ENCODE measurements at places on chromosomes 5 and 9.

DNA sequence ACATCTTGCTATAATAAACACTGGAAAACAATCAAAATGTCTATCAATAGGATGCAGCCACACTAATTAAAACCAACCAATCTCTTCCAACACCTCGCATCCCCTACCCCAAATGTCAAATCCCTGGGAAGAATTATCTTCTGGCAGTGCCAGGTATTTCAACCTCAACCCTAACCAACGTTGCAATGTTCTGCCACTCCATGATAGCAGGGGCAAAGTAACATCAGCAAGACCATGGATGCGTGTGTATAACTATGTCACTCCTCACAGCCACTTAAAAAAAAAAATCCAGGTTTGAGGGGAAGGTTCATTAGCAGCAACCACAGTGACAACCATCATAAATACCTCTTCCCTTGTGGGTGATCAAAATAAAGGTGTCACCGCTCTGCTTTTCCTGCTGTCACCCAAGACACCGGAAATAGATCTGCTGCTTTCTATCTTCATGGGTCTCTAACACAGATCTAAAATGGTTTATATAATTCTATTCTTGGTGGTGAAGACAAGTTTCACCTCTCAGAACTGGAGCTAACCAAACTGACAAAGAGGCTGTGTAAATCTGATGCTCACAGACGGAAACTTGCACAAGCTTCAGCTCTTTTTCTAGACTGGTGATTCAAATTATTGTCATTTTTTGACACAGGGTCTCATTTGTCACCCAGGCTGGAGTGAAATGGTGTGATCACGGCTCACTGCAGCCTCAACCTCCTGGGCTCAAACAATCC, 9.9 kb downstream of the HSPA9 start:
- DNase-seq: no peak

GRCh38 chr5:173055042-173055721, 970 bp upstream of the CREBRF start:
- DNase-seq: no peak

- no peak for DNase-seq
Observed at GRCh38 chr9:105073147-105073546, 145.2 kb upstream of the ABCA1 start.

DNA sequence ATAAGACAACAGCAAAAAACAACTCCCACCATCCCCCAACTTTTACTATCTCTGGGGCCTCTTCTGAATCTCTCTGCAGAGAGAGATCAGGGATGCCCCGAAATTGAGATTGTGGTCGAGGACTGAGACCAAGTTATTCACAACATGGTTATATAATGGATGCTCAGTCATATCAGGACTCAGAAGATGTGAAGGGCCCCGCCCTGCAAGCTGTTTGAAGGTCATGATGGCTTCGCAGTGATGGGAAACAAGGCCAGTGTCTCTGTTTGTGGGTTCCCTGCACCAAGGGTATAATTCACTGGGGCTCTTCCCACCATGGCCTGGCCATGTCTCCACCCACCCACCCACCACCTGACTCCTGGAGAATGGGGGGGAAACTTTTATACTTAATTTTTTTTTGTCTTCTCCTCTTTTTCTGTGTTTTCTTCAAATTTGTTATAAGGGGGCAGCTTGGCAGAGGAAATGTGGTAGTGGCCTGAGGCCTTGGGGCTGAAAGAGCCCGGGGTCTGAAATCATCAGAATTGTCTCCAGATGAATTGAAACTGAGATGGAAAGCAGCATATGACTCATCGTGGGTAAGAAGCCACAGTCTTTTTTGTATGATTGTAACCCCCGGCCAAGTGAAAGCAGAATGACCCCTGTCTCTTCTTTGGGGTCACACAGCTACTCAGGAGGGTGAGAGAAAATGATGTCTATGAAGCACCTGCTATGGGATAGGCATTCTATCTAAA, 15.0 kb upstream of the TEX48 start:
- no peak for DNase-seq

DNA sequence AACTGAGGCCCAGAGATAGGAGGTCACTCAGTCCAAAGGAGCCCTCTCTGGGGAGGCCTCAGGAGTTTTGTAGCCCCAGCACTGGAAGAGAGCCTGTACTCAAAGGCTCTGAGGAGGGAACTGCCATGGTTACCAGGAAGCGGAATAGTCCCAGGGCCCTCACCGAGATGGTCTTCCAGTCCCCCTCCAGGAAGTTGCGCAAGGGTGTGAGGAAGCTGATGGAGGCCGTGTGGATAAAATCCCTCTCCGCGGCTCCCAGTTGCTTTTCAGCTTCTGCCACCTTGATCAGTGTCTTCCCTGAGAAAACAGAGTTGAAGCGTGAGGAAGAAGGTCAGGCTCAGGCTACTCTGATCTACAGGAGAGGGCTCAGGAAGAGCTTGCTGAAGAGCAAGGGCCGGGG, 13.5 kb downstream of the SH3GLB2 start:
- DNase-seq: no peak

DNA sequence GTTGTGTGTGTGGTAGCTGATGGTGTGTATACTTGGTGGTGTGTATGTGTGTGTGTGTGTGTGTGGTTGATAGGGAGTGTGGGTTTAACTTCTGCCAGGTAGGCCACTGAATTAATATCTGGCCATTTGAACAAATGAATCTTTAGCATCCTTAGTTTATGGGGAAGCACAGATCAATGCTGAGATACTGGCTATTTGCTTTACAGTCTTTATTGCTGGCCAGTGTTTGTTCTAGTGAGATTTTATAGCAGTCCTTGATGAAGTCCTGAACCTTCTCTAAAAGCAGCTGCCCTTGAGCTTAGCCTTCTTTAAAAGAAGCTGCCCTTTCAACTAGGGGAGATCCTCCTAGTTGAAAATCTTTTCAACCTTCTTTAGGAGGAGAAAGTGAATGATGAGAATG, 69.3 kb downstream of the MACIR start:
- no peak for DNase-seq

DNA sequence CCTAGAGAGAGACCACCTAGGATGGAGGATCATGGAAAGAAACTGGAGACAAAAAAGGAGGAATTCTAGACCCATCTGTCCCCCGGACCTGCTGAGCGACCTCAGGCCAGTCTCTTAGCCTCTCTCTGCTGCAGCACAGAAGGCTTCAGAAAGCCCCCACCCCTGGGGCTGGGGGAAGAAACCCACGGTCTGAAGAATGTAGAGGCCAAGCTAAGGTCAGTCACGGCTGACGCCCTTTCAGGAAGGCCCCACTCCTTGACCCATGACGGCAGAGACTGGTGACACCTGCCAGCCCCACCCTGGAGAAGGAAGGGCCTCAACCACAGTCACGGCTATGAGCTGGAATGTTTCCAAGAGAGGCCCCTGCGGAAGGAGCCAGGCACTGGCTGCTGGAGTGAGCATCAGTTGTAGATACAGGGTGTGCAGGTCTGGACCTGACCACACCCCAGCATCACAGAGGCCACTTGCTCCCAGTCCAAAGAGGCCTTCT, 120.5 kb upstream of the BOD1 start:
- DNase-seq: no peak

GRCh38 chr5:106106384-106106783, 1564.4 kb downstream of the EFNA5 start:
- no peak for DNase-seq

GRCh38 chr9:17876687-17877086, 297.8 kb downstream of the SH3GL2 start:
- DNase-seq: no peak

- DNase-seq: no peak
Observed at GRCh38 chr9:131218370-131218769, 57.9 kb downstream of the FAM78A start.

DNA sequence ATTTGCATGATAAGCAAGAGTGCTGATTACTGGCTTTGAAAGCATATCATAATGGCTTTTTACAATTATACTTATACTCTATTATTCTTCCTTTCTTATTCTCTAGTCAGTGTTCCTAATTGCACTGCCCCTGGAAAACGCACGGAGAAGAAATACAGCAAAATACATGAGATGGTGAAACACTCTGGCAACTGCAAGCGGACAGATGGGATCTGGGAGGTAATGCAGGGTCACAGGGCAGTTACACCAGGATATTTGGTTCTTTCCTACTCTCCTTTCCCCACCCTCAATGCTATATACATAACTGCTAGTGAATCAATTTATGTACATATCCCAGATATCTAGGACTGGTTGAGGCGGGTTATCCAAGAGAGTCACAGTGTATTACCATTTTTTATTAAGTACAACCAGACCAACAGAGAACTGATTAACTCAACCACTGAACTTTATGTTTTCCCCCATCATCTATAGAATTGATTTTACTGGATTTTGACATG, 423.7 kb downstream of the ZSWIM6 start:
- DNase-seq: no peak

Data from stimulated activated CD8-positive, alpha-beta memory T cell treated with anti-CD3 and anti-CD28 coated beads, Interleukin-12 subunit alpha, Interleukin-12 subunit beta, amount 100 ng/mL, for 1 hour (primary cell).